ENCODE measurements at places on chromosomes 11 and 22.

DNA sequence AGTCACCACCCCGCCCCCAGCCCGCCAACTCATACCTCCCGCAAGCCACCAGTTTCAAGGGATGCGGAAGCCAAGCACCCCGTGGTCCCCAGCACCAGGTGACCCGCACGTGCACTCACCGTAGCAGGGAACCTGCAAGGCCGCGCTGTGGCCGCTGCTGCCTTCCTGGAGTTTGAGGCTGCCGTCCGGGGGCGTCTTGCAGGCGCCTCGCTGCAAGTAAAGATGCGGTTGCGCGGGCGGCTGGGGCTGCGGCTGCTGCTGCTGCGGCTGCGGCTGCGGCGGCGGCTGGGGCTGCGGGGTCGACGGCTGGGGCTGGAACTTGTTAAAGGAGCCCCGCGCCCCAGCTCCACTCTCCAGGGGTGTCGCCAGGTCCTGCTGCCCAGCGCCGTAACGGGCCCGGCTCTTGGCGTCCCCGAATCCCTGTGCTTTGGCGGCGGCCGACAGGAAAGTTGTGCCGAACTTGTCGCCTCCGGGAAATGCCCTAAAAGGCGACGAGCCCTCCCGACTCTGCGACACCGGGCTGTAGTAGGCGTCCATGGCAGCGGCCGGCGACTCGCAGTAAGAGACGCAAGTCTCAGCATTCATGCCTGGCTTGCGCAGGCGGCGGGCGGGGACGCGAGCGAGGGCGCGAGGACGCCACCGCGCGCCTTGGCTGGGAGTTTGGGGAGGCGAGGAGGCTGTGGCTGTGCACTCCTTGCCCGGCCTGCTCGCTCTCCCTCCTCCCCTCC, at the start of gene ALX4:
Gene ALX4 (minus strand): TSS at position 662 of the 728 bp plus-strand sequence. CDS start 77 bp downstream, at position 585.
- peak; percentile 15 for DNase-seq

GRCh38 chr11:132334769-132335280, 964.4 kb downstream of the NTM start:
- DNase-seq: no peak

- DNase-seq: no peak
Observed at GRCh38 chr11:11178671-11179638, 174.1 kb downstream of the CSNK2A3 start.

DNA sequence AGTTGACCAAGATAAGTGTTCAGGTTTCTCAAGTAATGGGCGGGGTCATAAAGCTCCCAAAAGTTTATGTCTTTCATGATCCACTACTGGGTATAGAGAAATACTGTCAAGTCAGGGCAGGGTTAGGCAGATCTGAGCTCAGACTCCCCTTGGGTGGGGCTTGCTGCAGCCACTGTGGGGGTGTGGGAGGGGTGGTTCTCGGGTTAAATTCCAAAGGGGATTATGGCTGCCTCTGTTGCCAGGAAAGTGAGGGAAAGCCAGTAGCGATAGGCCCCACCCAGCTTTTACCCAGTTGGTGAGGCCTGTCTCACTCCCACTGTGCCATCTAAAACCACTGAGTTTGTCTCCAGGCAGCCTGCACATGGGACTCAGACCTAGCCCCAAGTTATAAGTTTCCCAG, 37.8 kb downstream of the DLG2 start:
- DNase-seq: no peak

DNA sequence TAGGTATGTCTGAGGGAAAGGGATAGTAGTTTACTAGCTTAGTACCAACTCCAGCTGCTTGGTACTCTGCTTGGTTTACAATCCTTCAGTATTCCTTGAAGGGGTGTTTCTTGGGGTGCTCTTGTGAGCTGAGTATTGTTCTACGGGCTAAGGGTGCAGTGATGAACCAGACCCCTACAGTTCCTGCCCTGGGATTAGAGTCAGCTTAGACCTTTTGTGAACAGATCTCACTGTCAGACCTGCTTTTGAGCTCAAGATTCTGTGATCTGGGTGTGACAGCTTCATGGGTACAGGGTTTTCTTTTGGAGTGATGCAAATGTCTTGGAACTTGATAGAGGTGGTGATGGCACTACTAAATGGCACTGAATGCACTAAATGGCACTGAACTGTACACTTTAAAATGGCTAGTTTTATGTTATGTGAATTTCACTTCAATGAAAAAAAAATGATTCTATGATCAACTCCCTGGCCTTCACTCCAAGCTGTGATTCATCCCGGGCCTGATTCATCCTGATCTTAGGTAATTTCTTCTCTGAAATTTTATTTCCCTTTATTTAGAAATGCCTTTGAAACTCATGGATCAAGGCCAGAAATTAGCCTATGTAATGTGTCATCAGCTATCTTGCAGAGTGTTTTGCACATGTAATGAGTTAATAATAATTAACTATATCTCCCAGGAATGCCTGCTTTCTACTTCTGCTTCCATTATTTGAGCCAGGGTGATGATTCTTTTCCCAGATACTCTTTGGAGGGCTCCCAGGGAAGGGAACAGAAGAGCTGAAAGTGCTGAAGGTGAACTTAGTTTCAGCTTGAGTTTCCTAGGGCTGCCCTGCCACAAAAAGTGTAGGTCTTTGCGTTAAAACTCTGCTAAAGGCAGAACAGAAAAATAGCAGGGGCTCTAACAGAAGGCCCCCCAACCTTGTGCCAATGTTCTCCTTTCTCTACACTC, 87.9 kb downstream of the NCAM1 start:
- peak; percentile 18 for DNase-seq

DNA sequence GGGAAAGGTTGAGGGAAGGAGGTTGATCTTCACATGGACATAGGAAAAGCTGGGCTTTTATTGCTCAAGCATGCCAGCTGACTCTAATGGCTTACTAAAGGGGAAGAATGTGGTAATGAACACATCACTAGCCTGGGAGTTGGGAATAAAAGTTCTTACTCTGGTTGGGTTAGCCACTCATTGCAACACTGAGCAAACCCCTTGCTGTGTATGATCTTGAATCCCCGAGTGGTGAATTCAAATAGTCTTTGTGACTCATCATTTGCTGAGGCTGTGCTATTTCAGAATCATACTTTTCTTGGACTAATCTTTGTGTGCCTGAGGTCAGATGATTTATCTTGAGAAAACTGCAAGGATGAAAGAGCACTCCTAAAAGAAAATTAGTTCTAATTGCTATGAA, 304.1 kb upstream of the ANO5 start:
- DNase-seq: peak; percentile 83

Measured in inflammatory macrophage (primary cell).